ENCODE measurements at places on chromosomes 1 and 21.
A peak's percentile ranks its signal among the peaks of the same experiment; 100 is the strongest.

- DNase-seq, result peak; percentile 73
Measured at GRCh38 chr1:36365381-36365780, 20.3 kb downstream of the STK40 start.

- peak; percentile 18 for DNase-seq
Measured at GRCh38 chr21:39182484-39183271, 573 bp downstream of the PSMG1 start.

DNA sequence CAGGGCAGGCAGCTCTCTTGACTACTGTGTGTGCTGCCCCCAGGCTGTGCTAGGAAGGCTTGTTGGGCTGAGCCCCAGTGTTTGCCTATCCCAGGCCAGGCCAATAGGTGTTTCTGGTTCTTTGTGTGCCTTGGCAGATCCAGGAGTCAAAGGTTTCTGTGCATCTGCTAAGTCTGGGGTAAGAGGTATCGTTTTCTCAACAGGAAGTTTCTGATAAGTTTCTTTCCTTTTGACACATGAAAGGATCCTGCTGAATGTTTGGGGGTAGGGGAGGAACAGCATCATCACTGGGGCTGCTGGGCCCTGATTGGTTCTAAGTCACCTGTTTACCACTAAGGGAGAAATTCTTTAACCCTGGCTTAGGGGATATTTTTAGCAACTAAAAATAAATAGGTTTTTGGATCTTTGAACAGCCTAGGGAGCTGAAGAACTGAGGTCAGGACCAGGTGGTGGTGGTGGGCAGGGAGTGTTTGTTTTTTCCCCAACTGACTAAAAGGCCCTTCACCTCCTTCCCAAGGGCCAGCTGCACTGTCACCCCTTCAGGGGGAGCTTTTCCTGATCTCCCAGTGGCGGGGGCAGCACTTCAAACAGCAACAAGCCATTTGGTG lies 85.1 kb downstream of the KCNN3 start:
- no peak for DNase-seq

DNA sequence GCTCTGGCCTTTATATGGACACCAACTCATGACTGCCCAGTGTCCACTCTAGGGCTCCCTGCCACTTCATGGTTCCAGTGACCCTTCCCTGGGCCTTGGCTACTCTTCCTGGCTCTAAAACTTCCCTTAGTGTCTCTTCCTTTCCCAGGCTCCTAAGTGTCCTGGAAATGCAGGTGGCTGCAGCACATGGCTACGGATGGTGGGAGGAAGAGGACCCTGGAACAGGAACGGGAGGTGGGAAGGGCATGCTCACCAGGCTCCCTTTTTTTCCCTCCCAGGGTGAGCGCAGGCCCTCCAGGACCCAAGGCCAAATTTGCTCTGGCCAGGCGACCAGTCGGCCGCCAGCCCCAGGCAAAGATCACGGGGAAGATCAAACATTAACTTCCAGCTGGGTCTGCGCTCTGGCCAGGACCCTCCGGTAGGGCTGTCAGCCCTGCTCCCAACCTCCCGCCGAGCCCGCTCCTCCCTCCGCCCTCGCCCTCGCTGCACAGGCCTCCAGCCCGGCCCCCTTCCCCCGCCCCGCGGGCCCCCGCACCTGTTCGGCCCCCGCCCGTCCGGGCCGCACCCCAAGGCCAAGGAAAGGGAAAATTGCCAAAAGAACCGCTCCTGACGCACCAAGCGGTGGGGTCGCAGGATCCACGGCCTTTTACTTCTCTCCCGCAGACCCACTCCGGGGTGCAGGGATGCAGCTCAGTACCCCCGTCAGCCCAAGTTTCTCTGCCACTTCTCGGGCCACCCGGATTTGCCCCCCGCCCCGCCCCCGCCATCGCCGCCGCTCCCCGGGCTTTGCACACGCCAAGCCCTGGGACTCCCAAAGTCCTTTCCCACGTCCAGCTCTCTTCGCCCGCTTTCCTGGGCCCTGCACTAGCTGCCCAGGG lies 894 bp downstream of the TCEA3 start:
- no peak for DNase-seq

DNA sequence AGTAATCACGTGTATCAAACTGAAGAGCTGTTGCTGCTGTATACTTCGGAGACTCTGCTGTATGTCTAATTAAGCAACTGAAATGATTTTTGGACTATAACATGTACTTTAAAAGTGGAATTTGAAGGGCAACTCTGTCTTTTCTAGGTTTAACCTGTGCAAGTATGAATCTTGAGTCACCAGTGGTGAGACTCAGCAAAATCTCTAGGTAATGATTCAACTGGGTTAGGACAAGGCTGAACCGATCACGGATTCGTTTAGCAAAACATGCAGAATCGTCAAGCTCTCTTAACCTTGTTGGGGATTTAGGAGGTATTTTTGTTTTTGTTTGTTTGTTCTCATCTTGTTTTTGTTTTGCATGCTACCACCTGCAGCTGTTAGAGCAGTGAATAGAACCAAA lies 149.6 kb downstream of the CYYR1 start:
- no peak for DNase-seq

GRCh38 chr1:46675549-46676314 lies 4.1 kb downstream of the TEX38 start:
- DNase-seq, result no peak

DNA sequence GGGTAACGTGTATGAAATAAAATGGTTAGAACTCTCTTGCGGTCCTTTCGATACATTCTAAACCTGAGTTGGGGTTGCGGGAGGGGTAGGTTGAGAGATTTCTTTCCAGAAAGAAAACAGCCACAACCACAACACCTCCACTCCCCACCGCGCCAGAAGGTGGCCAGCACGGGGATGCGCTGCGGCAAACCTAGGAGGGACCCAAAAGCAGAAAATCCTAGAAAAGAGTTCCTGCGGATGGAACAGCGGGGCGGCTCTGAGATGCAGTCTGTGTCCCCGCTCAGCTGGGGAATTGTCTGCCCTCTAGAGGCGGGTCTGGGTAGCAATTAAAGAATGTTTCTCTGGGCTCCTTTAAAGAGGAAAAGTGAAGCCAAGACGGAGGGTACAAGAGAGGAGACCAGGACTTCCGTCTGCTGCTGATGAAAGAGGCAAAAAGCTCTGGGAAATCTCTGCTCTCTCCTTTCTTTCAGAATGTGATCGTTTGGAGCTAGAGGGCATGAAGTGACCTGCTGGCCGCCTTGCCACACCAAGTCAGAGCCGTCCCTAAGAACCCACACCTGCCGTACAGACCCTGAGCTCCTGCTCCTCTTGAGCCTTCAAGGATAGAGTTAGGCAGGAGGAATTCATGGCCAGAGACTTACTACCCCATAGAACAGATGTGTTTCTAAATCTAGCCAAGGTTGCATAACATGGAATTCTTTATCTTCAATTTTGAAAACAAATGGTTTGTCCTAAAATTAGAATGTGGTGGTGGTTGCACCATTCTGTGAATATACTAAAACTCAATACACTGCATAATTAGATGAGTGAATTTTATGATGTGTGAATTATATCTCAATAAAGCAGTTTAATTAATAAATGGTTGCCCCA lies 46.5 kb upstream of the COA6 start:
- DNase-seq, result peak; percentile 58

GRCh38 chr1:193634470-193634869 lies 448.1 kb upstream of the B3GALT2 start:
- no peak for DNase-seq

- no peak for DNase-seq
Measured at GRCh38 chr1:185420588-185421081, 103.6 kb upstream of the IVNS1ABP start.

- DNase-seq, result no peak
Measured at GRCh38 chr1:184861755-184862336, 107.2 kb upstream of the EDEM3 start.

DNA sequence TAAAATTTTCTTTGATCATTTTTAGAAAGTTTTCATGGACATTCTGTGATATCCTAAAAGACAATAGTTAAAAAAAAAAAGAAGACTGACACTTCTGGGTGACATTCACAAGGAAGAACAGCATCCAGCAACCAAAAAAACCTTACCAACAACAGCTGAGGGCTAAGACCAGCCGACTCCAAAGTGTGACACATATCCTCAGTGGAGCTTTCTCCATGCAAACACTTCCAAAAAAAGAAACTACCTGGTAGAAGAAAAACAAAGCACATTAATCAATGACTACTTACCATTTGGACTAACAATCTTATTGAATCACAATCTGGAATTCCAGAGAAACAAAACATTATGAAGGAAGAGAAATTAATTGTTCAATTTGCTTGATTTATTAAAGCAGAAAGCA lies 88.2 kb downstream of the IARS2 start:
- DNase-seq, result no peak

DNA sequence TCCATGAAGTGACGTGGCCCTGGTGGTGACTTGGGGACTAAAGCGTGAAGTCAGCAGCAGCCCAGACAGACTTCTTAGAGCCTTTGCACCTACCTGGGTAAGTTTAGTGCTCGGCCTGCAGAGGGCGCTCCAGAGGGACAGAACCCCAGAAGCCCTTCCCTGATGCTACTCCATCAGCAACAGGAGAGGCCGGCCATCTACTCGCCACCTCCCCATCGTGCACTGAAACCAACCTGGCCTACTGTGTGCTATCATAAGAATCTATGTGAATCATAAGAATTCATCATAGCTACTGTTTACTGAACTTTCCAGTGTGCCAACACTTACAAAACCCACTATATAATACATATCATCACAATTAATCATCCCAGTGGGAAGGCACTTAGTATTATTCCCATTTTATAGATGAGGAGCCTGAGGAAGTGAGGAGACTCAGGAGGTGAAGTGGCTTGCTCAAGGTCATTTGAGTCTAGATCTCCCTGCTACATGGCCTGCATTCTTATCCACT lies 7.9 kb upstream of the EDN2 start:
- no peak for DNase-seq

Measured in fibroblast of upper back skin (primary cell).